Foreskin melanocyte (primary cell): ENCODE measurements at places on chromosomes 7 and 10.
A peak's percentile ranks its signal among the peaks of the same experiment; 100 is the strongest.

GRCh38 chr10:13877154-13877909 is 290.6 kb downstream of the PRPF18 start:
- no peak for DNase-seq

- DNase-seq, result no peak
Observed at GRCh38 chr7:17501441-17502212, 203.2 kb downstream of the AHR start.

- DNase-seq, result no peak
Observed at GRCh38 chr7:112358513-112358912, 91.7 kb upstream of the IFRD1 start.

DNA sequence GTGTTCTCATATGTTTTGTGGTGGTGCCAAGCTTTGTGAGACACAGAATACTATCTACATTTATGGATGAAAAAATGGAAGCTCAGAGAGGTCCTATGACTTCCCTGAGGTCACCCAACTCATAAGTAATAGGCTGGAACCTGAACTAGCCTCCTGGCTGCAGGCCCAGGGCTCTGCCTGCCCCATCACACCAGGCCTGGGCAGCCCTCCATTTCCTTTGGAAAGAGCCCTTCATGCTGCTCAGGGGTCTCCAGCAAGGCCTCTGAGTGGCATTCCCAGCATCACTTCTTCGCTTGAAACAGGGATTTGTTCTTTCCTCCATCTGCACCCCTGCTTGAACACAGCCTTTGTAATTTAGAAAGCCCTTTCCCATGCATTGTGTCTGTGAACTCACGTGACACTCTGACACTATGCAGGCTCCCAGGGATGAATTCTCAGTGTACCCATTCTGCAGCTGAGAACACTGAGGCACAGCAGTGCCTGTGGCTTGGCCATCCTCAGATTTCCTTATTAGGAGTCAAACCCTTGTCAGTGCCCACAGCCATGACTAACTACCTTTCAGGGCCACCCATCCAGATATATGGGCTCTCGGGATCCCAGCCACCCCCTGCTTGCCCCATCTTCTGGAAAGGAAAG is 127.8 kb upstream of the PPIF start:
- DNase-seq, result no peak

GRCh38 chr7:122300956-122301833 is 3.4 kb downstream of the FEZF1 start:
- DNase-seq, result no peak

- no peak for DNase-seq
Observed at GRCh38 chr7:88307412-88307811, 718 bp upstream of the STEAP4 start.

- no peak for DNase-seq
Observed at GRCh38 chr7:11642276-11642675, 189.7 kb downstream of the THSD7A start.

- DNase-seq, result peak; percentile 54
Observed at GRCh38 chr7:29102558-29103151, 43.7 kb downstream of the CPVL start.
